Fibroblast of lung (primary cell): ENCODE measurements at places on chromosomes 2 and 18.

DNA sequence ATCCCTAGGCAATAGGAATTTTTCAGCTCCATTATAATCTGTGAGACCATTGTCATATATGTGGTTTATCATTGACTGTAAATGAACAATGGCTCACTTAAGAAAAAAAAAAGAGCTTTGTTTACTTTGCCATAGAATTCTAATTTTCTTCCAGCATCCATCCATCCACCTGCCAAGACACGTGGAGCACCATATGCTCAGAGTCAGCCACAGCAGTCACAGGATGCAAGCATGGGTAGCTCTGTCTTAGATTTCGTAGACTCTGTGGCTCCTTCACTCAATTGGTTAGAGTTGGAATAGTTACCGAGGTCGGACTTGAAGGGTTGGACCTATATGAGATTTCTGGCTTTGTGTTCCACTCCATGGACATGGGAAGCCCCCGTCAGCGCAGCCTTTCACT lies 75.6 kb downstream of the COA5 start:
- H3K4me3 ChIP-seq, result no peak overlapping the region
- no peaks in the 10 kb centered on the region for H3K36me3 ChIP-seq
- no peak overlapping the region for H3K27ac ChIP-seq
- H3K27me3 ChIP-seq, result no peaks in the 10 kb centered on the region
- DNase-seq, result no peak

DNA sequence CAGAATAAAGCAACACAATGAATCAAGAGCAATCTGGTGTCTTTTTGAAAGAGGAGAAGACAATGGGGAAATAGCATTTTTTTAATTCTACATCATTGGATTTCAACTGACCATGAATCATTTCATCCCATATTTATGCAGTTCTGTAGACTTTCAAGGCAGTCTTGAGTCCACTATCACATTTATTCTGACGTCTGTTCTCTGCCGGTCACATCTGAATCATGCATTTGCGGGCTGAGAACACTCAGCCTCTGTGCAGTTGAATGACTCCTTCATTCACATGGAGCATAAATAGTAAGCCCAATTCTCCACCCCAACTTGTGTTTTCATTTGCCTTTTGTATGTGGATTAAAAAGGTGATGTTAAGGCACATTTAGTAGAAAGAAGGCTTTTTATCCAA lies 128.2 kb downstream of the AKAIN1 start:
- H3K27me3 ChIP-seq, result no peaks in the 10 kb centered on the region
- no peak overlapping the region for H3K27ac ChIP-seq
- no peaks in the 10 kb centered on the region for H3K4me1 ChIP-seq
- H3K4me3 ChIP-seq, result no peak overlapping the region

GRCh38 chr2:23673830-23674679 lies 252.9 kb downstream of the ATAD2B start:
- H3K4me3 ChIP-seq, result no peak overlapping the region
- no peaks in the 10 kb centered on the region for H3K27me3 ChIP-seq
- DNase-seq, result no peak
- no peaks in the 10 kb centered on the region for H3K4me1 ChIP-seq
- no peaks in the 10 kb centered on the region for H3K36me3 ChIP-seq

GRCh38 chr2:7673853-7674252 lies 756.6 kb downstream of the RNF144A start:
- no peak overlapping the region for H3K4me3 ChIP-seq
- H3K27ac ChIP-seq, result no peak overlapping the region
- peak; percentile 76 for DNase-seq
- no peaks in the 10 kb centered on the region for H3K36me3 ChIP-seq
- H3K4me1 ChIP-seq, result no peaks in the 10 kb centered on the region

- no peak for DNase-seq
- peaks cover 5% of the 10 kb centered on the region for H3K36me3 ChIP-seq
- no peaks in the 10 kb centered on the region for H3K27me3 ChIP-seq
- H3K27ac ChIP-seq, result no peak overlapping the region
Observed at GRCh38 chr2:3434654-3435053, 55.2 kb downstream of the TRAPPC12 start.

DNA sequence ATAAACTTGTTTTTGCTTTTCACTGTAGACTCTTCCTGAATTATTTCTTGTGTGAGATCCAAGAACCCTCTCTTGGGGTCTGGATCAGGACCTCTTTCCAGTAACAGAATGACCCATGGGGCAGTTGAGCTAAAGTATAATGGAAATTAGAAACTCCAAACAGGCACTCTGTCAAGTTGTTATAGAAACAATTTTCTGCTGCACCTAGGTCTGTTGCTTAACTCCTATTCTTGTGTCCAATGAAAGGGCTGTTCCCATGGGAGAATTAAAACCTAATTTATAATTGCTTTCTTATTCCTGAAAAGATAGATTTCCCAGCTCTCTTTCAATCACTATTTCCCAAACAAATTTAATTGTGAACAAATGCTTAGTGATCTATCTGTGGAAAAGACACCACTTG lies 1341.3 kb upstream of the PIK3C3 start:
- no peak overlapping the region for H3K4me3 ChIP-seq
- no peaks in the 10 kb centered on the region for H3K36me3 ChIP-seq
- no peaks in the 10 kb centered on the region for H3K4me1 ChIP-seq
- DNase-seq, result no peak

DNA sequence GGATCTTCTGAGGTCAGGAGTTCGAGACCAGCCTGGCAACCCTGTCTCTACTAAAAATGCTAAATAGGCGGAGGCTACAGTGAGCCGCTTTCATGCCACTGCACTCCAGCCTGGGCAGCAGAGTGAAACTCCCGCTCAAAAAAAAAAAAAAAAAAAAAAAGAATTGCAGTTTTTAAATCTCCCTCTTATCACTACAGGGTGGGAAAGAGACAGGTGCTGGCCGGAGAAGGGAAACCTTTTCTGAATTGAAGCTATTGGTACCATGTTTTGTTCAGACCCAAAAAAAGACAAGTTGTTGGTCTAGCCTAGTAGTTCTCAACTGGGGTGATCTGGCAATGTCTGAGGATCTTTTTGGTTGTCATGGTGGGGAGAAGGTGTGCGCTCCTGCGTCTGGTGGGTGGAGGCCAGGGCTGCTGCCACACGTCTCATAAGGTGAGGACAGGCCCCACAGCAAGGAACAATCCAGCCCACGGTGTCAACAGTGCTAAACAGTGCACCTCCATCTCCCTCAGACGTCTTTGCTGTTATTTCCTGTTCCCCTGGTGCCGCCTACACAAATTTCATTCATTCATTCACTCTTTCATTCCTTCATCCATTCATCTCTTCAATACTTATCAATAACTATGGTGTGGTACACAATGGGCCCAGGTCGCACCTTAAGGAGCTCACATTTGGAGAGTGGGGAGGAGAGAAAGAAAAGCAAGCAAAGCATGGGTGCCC lies 28.8 kb upstream of the ODC1 start:
- no peak overlapping the region for H3K4me3 ChIP-seq
- H3K27ac ChIP-seq, result no peak overlapping the region
- peaks cover 7% of the 10 kb centered on the region for H3K27me3 ChIP-seq
- DNase-seq, result no peak

DNA sequence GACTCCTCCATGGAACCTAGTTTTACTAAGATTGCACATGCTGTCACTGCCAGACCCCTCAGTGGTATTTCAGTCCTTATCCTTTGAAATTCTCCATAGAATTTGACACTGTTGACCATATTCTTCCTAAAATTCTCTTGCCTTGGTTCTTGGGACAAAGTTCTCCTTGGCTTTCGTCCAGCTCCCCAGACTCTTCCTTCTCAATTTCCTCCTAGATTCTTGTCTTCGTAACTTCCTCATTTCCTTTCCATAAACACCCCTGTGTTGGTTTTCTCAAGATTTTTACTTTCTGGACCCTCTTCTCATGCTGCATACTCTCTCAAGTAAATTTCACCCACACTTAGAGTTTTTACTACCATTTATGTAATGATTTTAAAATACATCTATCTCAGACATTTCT lies 96.6 kb upstream of the TWSG1 start:
- H3K4me1 ChIP-seq, result no peaks in the 10 kb centered on the region
- DNase-seq, result no peak
- H3K27me3 ChIP-seq, result no peaks in the 10 kb centered on the region
- H3K36me3 ChIP-seq, result peaks cover 2% of the 10 kb centered on the region

- DNase-seq, result peak; percentile 29
- H3K36me3 ChIP-seq, result no peaks in the 10 kb centered on the region
- no peak overlapping the region for H3K4me3 ChIP-seq
- no peaks in the 10 kb centered on the region for H3K4me1 ChIP-seq
- H3K27ac ChIP-seq, result no peak overlapping the region
Observed at GRCh38 chr18:10497206-10497749, 28.5 kb upstream of the NAPG start.

GRCh38 chr18:73752965-73753364 lies 394.7 kb downstream of the FBXO15 start:
- H3K4me1 ChIP-seq, result no peaks in the 10 kb centered on the region
- peak; percentile 37 for DNase-seq
- H3K27me3 ChIP-seq, result no peaks in the 10 kb centered on the region
- H3K27ac ChIP-seq, result no peak overlapping the region
- no peaks in the 10 kb centered on the region for H3K36me3 ChIP-seq

DNA sequence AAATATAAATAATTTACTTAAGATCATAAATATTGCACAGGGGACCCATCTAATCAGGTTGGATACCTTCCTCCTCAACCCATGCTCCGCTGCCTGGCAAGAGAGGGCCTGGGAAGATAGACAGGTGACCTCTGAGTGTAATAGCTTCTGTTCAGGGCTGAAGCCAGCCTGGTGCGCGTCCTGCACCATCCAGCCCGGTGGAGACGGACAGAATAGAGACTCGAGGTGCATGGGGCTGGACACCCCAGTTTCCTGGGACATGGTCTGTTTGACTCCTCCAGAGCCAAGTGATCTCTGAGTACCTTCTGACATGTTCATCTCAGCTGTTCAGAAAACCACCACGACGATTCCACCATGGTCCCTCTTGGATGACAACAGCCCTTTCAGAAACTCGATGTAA lies 209.3 kb upstream of the MYT1L start:
- H3K4me3 ChIP-seq, result no peak overlapping the region
- no peaks in the 10 kb centered on the region for H3K36me3 ChIP-seq
- no peak for DNase-seq
- no peaks in the 10 kb centered on the region for H3K27me3 ChIP-seq
- H3K27ac ChIP-seq, result no peak overlapping the region

- H3K27me3 ChIP-seq, result no peaks in the 10 kb centered on the region
- H3K27ac ChIP-seq, result no peak overlapping the region
- H3K36me3 ChIP-seq, result no peaks in the 10 kb centered on the region
- no peak overlapping the region for H3K4me3 ChIP-seq
Observed at GRCh38 chr2:207417301-207417718, 112.5 kb upstream of the CREB1 start.

- no peaks in the 10 kb centered on the region for H3K36me3 ChIP-seq
- peaks cover 4% of the 10 kb centered on the region for H3K27me3 ChIP-seq
- DNase-seq, result no peak
Observed at GRCh38 chr2:231568785-231569435, 23.8 kb upstream of the TEX44 start.

- H3K27ac ChIP-seq, result no peak overlapping the region
- H3K36me3 ChIP-seq, result no peaks in the 10 kb centered on the region
- DNase-seq, result peak; percentile 52
- H3K27me3 ChIP-seq, result no peaks in the 10 kb centered on the region
- no peaks in the 10 kb centered on the region for H3K4me1 ChIP-seq
- no peak overlapping the region for H3K4me3 ChIP-seq
Observed at GRCh38 chr2:15112216-15112615, 448.9 kb downstream of the NBAS start.

DNA sequence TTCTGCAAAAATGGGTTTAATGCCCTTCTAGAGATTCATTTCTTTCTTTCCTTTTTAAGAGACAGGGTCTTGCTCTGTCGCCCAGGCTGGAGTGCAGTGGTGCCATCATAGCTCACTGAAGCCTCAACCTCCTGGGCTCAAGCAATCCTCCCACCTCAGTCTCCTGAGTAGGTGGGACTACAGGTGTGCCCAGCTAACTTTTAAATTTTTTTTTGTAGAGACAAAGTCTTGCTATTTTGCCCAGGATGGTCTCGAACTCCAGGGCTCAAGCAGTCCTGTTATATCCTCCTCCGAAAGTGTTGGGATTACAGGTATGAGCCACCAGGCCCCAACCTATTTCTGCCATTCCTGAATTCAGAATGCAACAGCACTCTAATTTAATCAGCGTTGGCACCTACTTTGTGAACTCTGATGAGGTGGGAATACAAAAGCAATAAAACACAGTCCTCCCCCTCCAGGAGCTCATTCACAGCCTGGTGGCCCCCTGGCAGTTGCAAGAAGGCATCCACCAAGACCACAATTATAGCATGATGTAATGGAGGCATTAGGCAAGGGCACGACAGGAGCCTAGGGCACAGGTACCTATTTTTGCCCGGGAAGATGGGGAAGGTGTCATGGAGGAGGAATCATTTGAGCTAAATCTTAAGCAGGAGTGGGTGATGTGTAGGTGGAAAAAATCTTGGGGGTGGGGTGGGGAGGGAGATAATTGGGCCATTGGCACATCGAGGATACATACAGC lies 5.1 kb downstream of the RHOB start:
- no peak for DNase-seq
- peaks cover 6% of the 10 kb centered on the region for H3K36me3 ChIP-seq
- H3K4me1 ChIP-seq, result peaks cover 16% of the 10 kb centered on the region
- H3K27ac ChIP-seq, result no peak overlapping the region
- H3K4me3 ChIP-seq, result no peak overlapping the region

- H3K4me1 ChIP-seq, result no peaks in the 10 kb centered on the region
- peak; percentile 19 for DNase-seq
- no peaks in the 10 kb centered on the region for H3K36me3 ChIP-seq
- H3K27me3 ChIP-seq, result peaks cover 2% of the 10 kb centered on the region
- no peak overlapping the region for H3K4me3 ChIP-seq
Observed at GRCh38 chr2:234191819-234192407, 141.4 kb downstream of the SPP2 start.
